ENCODE measurements at places on chromosomes 12 and 14. TPM values are rescaled to one million over a fixed set of nuclear protein-coding genes. Genes with fewer than 3 reads are reported as not detected.

GRCh38 chr14:93989939-93990338 is 7.2 kb upstream of the CCDC197 start:
- no peaks in the 10 kb centered on the region for H3K36me3 ChIP-seq
- H3K27ac ChIP-seq, result no peak overlapping the region
- H3K4me3 ChIP-seq, result no peak overlapping the region
- DNase-seq, result no peak
- H3K4me1 ChIP-seq, result peaks cover 2% of the 10 kb centered on the region
- H3K27me3 ChIP-seq, result peaks cover 2% of the 10 kb centered on the region

- H3K27me3 ChIP-seq, result no peaks in the 10 kb centered on the region
- no peaks in the 10 kb centered on the region for H3K36me3 ChIP-seq
- H3K4me1 ChIP-seq, result no peaks in the 10 kb centered on the region
These were observed 168.9 kb downstream of the ADGRD1 start for GRCh38 chr12:131122631-131123030.

DNA sequence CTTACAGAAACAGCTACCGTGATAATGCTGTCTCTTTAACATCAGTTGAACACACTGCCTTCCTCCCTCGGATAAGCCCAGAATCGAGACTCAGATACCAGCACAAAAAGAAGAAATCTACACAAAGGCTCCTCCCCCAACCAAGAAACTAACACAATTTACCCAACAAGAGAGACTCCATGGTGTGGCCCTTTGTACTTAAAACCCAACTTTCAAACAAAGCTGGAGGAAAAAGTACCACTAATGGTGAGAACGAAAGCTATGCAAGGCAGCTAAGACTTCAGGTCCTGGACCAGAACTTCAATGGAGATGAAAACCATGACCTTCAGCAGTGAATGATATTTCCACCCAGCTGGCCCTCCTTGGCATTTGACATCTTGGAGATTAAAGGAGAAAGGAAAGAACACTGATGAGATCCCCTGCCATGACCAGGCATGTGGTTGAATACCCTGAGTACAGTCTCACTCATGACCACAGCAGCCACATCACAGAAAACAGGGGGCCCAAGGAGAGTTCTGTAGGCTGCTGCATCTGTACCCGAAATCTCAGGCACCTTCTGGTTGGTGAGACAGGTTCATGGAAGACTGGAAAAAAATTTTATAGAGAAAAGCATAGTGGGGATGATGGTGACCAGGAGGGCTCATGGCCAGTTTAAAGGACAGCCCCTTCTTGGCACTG is 36.7 kb downstream of the RBM19 start:
- peaks cover 4% of the 10 kb centered on the region for H3K36me3 ChIP-seq
- no peak overlapping the region for H3K4me3 ChIP-seq
- no peaks in the 10 kb centered on the region for H3K27me3 ChIP-seq
- no peak overlapping the region for H3K27ac ChIP-seq
- DNase-seq, result no peak

GRCh38 chr12:58465418-58465817 is 454.9 kb downstream of the LRIG3 start:
- no peak overlapping the region for H3K4me3 ChIP-seq
- DNase-seq, result peak; percentile 50
- no peak overlapping the region for H3K27ac ChIP-seq
- no peaks in the 10 kb centered on the region for H3K36me3 ChIP-seq
- H3K27me3 ChIP-seq, result no peaks in the 10 kb centered on the region
- H3K4me1 ChIP-seq, result no peaks in the 10 kb centered on the region

TSPAN8 gene
- total RNA-seq, result under 0.01 TPM

DNA sequence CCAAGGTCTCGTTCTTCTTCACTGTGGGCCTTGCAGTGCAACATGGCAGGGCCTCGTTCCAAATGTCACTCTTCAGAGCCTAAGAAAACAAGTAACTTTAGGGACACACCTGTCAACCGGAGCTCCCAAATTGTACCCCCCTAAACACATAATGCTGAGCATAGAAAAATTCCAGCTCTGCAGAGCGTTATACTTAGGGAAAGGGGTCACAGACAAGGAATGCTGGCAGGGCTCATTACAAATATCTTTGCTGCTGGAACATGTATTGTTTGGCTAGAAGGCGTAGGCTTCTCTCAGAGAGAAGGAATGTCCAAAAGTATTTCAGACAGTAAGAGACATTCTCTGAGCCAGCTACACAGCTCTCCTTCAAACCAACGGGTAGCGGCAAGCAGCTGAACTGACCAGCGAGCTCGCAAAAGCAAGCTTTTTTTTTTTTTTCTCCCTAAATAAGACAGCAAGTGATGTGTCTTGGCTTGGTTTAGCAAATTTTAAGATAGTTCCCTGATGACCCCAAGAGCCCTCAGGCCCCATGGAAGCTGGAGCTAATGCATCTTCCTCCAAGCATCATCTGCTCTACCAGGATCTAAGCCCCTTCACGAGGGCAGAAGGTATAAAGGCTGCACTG is 24.5 kb downstream of the SSH1 start:
- H3K4me3 ChIP-seq, result no peak overlapping the region
- H3K27ac ChIP-seq, result peak overlapping the region; percentile 99
- H3K4me1 ChIP-seq, result peaks cover 42% of the 10 kb centered on the region

GRCh38 chr12:47813511-47814196 is 6.0 kb downstream of the HDAC7 start:
- DNase-seq, result no peak
- no peaks in the 10 kb centered on the region for H3K27me3 ChIP-seq
- H3K36me3 ChIP-seq, result peaks cover 3% of the 10 kb centered on the region
- H3K4me1 ChIP-seq, result peaks cover 73% of the 10 kb centered on the region
- H3K4me3 ChIP-seq, result peak overlapping the region; percentile 15

Measured in fibroblast of lung (primary cell).